Stimulated activated CD4-positive, alpha-beta T cell treated with anti-CD3 and anti-CD28 coated beads, TNF-alpha, amount 100 ng/mL, for 1 hour (primary cell): ENCODE measurements at places on chromosomes 2 and 18.
A peak's percentile ranks its signal among the peaks of the same experiment; 100 is the strongest.

- no peak for DNase-seq
Measured at GRCh38 chr2:6915399-6915798, 1.8 kb upstream of the RNF144A start.

GRCh38 chr18:58850786-58851469 lies 13.7 kb upstream of the ZNF532 start:
- no peak for DNase-seq

DNA sequence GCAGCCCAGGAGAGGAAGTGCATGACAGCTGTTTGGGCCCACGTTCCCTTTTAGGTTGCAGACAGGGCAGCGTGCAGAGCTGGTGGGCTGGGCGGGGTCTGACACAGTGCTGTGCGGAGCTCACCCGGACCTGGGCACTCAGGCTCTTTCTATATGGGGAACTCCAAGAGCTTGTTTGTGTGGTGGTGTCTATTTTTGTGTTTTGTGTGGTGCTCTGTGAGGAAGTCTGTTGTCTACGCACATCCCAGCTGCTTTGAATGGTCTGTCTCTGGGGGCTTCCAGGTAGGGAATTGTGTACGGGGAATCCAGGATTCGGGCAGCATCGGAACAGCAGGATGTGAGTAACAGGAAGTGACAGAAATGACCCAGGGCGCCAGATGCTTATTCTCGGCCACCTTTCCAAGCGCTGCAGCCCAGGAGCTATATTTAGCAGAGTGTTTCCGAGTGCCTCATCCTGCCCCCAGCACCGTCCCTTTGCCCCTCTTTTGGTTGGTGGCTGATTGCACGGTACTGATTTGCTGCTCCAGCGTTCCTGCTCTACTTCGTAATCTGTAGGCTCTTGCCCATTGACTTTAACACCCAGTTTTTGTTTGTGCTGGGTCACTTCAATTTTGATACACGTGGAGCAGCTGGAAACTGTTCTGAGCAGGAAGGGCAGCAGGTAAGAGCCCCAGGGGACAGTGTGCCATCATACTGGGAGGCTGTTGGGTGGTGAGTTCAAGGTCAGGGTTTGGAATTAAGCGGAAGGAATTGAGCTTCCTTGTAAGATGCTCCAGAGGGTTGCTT lies 64.7 kb downstream of the DGKD start:
- DNase-seq: peak; percentile 43

- no peak for DNase-seq
Measured at GRCh38 chr2:121723316-121723715, 13.4 kb downstream of the NIFK start.

GRCh38 chr2:120348737-120349439 lies 3.0 kb downstream of the INHBB start:
- no peak for DNase-seq

- DNase-seq: no peak
Measured at GRCh38 chr18:45951016-45951714, 16.0 kb downstream of the EPG5 start.

DNA sequence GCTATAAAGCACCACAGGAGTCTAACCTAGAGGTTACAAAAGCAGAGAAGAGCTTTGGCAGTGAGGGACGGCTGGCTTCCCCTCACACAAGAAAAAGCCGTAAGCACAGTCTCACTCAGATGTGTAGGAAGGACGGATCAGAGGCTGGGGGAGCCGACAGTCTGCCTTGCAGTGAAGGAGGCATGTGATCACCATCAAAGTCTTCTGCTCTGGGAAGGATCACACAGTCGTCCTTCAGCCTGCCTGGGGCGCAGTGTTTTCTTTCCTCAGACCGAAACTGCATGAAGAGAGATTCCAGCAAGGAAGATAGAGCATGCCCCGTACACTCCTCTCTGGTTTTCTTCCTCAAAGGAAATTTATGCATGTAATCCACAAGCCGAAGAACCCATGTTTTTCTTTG lies 24.1 kb downstream of the GATA6 start:
- DNase-seq: no peak

GRCh38 chr2:170530284-170530745 lies 184.8 kb upstream of the SP5 start:
- DNase-seq: no peak

DNA sequence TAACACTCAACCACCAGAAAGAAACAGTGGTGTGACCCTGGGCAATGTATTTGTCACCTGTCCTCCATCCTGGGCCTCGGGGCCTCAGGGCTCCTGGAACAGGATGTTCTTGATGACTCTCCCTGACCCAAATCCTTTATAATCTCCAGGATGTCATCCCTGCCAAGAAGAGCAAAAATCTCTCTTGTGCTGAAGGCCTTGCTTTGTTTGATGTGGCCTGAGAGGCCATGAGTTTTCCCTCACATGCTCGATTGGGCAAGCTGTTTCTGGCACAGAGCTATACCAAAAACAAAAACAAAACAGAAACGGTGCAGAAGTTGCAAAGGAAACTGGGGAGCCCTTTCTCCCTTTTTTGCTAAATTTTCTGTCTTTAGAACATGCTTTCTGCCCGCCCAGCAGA lies 35.7 kb upstream of the ST3GAL5 start:
- no peak for DNase-seq

GRCh38 chr2:160140471-160140870 lies 59.6 kb downstream of the ITGB6 start:
- DNase-seq: no peak

DNA sequence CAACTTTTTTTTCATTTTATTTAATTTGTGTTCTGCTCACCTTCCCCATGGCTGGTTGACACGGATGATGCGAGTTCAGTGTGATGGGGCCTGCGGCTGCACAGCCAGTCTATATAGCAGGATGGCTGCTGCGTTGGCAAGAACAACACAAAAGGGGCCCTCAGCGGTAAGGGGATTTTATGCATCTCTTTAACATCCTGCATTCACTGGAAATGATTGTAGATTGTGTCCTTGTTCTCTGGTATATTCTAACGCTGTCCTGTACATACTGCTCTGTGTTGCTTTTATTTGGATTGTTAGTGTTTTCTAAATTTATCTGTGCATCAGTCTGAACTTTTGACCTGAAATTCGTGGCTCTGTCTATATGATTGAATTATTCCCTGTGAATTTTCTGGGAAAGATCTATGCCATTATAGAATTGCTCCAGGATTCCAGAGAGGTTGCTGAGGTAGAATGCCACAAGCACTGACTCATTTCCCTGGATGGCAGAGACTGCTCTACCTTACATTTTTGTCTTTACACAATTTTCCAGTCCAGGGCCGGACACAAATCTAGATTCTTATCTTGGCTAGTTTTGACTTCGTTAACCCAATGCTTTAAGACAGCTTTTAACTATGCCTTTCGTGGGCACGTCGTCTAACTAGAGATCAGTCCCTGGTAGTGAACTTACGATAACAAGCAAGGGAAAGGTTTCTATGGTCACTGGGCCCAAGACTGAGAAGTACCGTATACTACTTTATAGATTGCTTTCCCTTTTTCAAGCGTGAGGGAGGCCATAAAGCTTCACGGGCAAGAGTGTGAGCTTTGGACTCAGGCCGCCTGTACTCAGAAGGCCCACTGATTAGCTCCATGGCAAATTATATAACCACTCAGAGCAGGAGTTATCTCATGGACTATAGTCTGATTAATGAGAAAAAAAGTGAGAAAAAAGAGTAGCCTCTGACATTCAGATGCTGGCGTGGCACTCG lies at the start of gene CRYGC:
TSS of gene CRYGC (minus strand) at position 85 of the 968 bp plus-strand sequence. CDS start at position 49, 36 bp downstream.
- DNase-seq: no peak

- no peak for DNase-seq
Measured at GRCh38 chr2:60380411-60380810, 173.0 kb downstream of the BCL11A start.

DNA sequence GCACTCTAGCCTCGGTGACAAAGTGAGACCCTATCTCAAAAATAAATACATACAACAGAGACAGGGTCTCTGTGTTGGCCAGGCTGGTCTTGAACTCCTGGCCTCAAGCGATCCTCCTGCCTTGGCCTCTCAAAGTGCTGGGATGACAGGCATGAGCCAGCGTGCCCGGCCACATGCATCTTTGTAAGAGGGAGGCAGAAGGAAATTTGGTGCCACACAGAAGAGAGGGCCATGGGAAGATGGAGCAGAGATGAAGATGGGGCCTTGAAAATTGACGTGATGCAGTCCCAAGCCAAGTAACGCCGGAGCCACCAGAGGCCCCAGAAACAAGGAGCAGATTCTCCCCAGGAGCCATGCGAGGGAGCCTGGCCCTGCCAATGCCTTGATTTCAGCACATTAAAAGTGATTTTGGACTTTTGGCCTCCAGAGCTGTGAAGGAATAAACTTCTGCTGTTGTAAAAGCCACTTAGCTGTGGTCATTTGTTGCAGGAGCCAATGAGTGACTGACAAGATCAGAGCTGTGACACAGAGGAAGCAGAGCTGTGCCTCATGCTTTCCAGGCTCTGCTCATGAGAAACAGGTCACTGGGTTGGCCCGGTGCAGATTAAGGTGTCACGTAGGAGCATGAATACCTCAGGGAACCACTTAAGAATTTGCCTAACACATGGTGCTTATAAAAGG lies 2.7 kb upstream of the SLC66A2 start:
- DNase-seq: no peak

DNA sequence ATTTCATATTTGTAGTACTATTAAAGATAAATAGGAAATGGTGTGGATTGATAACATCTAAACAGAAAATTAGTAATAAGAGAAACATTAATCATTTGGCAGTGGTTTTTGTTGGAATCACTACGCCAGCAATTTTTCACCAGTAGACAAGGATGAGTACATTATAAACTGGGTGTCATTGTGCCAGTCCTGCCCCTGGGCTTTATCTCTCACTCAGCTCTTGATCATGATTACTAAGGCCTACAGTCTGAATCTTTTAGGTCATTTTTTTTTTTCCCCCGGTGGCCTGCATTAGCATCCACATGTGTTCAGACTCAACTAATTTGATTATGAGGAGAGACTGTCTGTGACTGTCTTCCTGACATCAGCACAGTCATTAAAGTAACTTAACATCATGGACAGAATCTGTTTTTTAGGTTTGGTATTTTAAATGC lies 16.2 kb downstream of the GULP1 start:
- DNase-seq: no peak

DNA sequence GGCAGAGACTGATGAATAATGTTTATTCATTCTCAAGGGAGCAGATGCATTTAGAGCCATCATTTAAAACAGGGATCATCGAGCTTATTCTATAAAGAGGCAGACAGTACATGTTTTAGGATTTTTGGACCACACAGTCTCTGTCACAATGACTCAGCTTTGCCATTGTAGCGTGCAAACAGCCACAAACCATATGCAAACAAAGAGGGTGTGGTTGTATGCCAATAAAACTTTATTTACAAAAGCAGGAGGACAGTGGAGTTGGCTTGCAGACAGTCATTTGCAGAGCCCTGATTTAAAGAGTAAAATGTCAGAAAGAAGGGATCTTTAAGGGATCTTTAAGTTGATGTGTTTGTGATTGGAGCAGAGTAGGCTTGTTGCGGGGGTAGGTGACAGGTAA lies 51.5 kb downstream of the SMIM21 start:
- DNase-seq: no peak

GRCh38 chr2:203798296-203799087 lies 69.1 kb upstream of the CTLA4 start:
- no peak for DNase-seq

DNA sequence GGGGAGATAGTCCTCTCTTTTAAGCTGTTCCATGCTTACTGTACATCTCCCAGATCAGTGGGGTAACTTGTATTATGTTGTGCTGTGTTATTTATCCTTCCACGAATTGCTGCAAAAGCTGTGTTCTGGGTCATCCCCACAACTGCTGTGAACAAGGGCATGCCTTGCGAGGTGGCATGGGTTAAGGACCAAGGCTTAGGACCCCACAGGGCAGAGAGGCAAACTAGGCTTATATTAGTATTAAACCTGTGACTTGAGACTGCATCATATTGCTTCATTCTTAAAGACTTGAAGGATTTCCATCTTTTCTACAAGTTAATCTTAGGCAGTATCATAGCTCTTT lies 19.9 kb downstream of the RND3 start:
- DNase-seq: no peak

GRCh38 chr2:96907115-96908041 lies 37.5 kb upstream of the SEMA4C start:
- no peak for DNase-seq

GRCh38 chr2:60028849-60029565 lies 524.4 kb downstream of the BCL11A start:
- DNase-seq: no peak

DNA sequence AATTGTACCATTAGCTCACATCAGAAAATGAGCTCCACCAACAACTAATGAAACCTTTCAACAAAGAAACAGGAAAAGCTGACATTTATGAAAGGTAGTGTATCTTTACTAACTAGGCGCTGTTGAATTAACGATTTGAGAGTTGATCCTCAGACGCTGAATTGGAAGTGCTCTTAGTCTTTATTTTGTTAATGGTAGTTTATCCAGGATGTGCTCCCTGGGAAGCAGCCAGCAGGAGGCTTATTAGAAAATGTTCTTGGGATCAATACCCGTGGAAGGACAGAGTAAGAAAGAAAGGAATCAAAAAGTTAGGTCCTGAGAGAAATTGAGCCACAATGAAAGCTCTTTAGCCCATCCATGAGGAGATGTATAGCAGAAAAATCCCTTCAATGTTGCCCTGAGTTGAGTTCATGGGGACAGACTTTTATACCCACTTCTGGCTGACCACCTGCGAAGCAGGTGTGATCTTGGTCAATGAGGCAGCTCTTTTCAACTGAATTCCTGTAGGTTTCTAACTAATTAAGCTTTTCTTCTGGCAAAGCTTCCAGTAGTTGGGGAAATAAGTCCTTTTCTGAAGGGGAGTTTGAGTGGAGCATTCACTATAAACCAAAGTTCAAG lies 492.6 kb upstream of the REG3G start:
- no peak for DNase-seq

- no peak for DNase-seq
Measured at GRCh38 chr2:205189301-205189700, 493.0 kb upstream of the NRP2 start.

- DNase-seq: no peak
Measured at GRCh38 chr2:1651121-1652033, 92.9 kb downstream of the PXDN start.

DNA sequence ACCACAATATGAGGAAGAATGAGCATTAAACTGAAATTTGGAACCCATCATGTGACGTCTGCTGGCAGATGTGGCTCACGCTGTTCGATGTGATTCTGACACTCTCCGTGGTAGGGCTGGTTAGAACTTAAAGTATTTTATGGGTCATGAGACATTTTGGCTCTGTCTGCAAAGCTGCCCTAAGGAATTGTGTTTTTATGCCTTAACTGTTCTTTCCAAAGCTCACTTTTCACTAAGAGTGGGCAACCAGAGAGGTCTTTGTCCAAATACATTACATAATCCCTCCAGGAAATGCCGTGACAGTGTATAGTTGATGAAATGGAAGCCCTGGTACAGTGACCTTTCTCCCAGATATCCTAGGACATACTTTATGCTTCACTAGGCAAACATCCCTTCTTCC lies 119.1 kb downstream of the AQP4 start:
- no peak for DNase-seq

GRCh38 chr2:126952216-126952615 lies 53.5 kb downstream of the TEX51 start:
- no peak for DNase-seq
